ENCODE measurements at places on chromosomes 3 and 15.

DNA sequence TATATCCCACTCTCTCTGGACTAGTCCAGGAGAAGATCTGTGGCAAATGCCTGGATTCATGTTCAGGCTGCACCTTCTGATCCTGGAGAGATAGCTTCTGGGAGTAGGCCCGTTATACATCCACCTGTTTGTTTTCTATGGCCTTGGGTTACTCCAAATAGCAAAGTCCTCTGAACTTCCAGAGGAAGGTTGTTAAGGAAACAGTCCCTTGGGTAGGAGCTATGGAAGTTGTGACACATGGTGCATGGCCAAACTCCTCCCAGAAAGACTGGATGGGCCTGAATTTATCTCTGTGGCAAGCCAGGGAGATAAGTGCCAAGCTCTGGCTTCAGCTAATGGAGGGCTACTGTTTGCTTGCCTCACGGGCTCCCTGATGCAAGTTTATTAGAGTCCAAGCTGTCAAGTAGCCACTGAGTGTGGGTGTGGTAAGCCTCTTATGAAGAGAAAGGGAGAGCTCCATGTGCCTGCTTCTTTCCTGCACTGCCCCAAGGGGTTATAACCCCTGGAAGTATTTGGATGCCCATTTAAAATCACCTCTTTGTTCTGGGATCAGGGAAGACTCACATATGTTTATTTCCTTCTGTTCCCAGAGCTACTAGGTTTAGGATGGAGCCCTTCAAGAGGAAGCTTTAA is 328.7 kb upstream of the ATP11B start:
- no peak for DNase-seq

- no peak for DNase-seq
These were observed 67.8 kb upstream of the ITGA11 start for GRCh38 chr15:68499620-68500312.

DNA sequence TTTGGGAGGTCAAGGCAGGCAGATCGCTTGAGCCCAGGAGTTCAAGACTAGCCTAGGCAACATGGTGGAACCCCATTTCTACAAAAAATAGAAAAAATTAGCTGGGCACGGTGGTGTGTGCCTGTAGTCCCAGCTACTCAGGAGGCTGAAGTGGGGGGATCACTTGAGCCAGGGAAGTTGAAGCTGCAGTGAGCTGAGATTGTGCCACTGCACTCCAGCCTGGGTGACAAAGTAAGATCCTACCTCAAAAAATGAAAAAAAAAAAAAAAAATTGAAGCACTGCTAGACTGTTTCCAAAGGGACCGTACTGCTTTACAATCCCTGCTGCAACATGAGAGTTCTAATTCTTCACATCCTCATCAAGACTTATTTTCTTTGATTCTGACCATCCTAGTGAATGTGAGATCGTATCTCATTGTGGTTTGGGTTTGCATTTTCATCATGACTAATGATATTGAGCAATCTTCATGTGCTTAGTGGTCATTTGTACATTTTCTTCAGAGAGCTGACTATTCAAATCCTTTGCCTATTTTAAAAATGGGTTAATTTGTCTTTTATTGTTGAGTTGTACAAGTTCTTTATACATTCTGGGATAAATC is 10.8 kb downstream of the CMTM8 start:
- no peak for DNase-seq

GRCh38 chr3:153963012-153963411 is 158.2 kb upstream of the ARHGEF26 start:
- DNase-seq = no peak

GRCh38 chr3:38343797-38344594 is 2.6 kb upstream of the XYLB start:
- DNase-seq = no peak

DNA sequence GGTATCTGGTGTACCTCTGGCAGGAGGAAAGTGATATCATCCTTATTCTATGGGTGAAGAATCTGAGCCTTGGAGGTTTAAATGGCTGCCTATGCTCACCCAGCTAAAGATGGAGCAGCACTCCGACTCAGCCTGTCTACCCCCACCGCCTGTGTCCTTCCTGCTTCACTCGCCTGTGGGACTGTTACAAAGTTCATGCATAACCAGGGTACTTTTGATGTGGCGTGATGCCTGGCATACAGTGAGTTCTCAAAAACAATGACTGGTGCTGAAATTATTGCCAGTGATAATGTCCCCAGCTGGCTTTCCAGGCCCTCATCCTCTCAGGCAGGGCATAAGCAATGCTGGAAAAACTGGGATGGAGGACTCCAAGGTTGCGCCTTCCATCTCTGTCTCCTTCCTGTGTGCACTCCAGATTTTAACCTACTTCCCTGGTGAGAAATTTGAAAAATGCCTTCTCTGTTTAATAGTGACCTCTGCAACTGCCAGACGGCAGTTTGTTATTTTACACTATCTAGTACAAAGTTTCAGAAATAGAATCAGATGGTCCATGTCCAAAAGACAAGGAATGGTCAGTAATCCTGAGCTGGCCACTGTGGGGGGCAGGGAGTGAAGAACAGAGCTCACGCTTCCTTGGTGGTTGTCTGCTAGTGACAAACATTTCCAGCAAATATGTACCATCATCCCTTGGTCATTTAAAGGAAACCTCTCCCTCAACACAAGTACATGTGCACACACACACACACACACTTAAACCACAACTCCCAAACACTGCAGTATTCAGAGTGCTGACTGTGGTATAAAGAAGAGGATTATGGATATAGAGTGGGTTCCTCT is 86.5 kb upstream of the NMNAT3 start:
- no peak for DNase-seq

DNA sequence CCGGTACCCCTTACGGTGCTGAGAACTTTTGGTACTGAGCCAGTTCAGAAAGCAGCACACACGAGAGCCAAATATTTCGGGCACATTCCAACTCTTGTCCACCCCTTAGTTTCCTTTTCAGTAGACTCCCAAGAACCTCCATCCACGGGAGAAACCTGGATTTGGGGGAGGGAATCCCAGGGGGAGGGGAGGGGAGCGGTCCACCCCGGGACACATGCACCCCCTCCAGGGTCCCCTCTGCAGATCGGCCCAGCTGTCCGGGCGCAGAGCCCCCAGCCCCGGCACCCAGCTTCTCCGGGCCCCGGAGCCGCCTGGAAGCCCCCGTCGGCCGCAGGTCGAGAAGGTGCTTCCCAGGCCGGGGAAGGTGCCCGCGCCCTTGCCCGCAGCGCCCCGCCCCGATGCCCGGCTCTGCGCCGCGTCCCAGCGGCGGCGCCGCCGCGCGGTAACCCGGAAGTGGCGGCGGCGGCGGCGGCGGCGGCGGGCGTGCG is 455 bp upstream of the ABHD17C start:
- DNase-seq = no peak

GRCh38 chr15:101307897-101308603 is 13.0 kb upstream of the SNRPA1 start:
- DNase-seq = no peak

- no peak for DNase-seq
These were observed 556.3 kb upstream of the TBL1XR1 start for GRCh38 chr3:177753451-177754155.

DNA sequence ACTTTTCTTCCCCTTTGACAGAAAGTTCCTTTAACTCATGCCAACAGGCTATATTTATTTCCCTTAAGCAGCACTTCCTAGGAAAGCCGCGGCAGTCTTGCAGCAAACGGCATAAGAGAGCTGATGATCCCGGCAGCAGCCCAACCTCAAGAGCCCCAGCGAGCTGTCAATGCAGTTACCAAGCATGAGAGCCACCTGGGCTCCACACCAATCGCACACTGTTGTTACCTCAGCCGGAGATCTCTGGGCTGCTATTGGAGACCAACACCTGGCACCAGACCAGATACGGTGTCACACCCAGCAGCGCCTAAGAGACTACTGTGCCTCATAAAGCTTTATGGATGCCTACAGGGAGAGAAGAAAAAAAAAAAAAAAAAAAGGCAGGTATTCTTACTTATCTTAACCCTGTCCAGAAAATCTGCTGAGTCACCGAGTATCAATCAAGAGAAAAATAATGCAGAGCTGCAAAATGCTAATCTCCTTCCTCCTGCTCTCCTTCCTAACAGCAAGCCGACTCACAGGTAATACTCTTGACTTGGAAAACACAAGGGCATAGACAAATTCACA is 11.7 kb downstream of the ABCC5 start:
- DNase-seq = no peak

GRCh38 chr15:53808058-53808706 is 48.7 kb upstream of the WDR72 start:
- DNase-seq = no peak

DNA sequence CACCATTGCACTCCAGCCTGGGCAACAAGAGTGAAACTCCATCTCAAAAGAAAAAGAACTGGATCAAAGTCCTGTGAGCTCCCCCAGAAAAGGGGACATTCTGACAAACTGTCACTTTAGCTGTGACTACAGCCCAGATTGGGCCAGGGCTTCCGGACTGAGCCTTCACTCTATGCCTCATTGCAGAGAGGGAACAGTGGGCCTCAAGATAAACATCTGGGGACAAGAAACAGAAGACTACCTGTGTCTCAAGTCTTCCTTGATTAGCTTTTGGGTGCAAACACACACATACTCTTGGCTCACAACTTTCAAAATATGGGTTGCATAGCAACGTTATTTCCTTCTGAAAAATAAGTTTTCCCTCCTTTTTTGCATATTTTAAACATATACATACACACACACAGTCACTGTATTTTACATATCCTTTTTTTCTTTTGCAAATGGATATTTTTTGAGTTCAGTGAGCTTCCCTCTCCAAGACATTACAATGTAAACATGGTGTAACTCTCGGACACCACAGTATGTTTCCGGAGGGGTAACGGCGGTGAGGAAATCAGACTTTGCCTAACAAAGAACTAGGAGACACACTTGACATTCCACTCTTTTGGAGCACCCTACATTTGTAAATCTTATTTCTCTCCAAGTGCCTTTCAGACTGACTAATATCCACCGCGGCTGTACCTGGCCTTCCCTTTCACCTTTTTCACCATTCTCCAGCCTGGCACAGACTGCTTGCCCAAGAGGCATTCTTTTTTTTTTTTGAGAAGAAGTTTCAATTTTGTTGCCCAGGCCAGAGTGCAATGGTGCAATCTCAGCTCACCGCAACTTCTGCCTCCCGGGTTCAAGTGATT is 3.5 kb downstream of the TKT start:
- DNase-seq = no peak

DNA sequence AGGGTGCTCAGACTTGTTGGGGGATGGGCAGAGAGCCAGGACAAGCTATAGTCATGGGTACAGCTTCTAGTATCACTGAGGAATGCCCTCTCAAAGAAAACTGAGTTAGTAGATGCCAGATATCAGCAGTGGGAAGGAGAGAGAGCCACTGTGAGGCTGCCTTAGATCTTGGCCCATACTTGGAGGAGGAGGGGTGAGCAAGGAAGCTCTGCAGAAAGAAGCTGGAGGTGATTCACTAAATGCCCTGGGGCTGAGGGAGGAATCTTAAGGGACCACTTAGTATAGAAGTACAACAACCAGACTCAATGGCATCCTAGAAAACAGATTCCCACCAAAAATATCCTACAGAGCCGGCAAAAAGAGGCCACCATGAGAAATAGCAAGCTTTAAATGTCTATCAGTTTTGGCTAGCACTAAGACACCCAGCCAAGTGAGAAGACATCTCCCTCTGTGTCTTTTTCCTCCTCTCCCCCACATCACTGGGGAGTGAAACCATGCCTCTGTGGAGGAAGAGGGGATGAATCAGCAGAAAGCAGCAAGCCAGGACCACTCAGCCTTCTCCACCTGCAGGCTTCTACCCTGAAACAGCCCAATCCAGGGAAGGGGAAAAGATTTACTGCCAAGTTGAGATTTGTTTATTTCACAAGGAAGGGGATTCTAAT is 282.5 kb upstream of the STT3B start:
- DNase-seq = no peak

DNA sequence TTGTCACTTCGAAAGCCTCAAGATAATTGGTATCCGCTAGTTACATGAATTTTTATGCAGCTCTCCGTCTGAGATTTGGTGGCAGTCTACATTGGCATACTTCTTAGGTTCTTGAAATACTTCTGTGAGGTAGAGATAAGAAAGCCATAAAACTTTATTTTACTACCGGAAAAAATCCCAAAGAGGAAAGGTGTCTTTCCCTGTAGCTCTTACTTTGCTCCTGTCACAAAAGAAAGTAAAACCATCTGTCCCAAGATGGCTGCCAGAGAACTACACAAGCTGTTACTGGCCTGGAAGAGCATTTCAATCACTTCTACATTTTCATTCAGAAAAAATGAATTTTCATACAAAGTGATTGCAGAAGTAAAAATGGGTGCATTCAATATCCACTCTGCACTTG is 214.8 kb upstream of the ST8SIA2 start:
- DNase-seq = no peak

- DNase-seq = no peak
These were observed 405.3 kb downstream of the VPS13C start for GRCh38 chr15:61654918-61655317.

DNA sequence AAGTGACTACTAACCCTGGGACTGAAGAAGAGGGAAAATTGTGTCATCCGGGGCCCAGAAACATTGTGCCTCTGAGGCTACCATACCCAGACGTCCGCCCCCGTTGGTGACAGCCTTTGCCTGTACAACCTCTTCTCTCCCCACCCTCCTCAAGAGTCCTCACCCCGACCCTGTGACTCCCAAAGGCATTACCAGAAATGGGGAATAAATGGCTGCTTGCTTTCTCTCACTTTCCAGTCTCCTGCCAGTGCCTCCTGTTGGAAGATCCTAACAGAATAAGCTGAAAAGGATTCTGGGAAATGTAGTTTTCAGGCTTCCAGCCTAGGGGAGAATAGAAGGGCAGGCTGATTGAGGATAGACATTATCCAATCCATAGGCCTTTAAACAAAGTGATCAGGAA is 30.8 kb upstream of the SLC25A36 start:
- no peak for DNase-seq

GRCh38 chr15:66955871-66956585 is 109.4 kb upstream of the SMAD3 start:
- DNase-seq = no peak

- DNase-seq = no peak
These were observed 12.5 kb downstream of the PCOLCE2 start for GRCh38 chr3:142876417-142876816.

DNA sequence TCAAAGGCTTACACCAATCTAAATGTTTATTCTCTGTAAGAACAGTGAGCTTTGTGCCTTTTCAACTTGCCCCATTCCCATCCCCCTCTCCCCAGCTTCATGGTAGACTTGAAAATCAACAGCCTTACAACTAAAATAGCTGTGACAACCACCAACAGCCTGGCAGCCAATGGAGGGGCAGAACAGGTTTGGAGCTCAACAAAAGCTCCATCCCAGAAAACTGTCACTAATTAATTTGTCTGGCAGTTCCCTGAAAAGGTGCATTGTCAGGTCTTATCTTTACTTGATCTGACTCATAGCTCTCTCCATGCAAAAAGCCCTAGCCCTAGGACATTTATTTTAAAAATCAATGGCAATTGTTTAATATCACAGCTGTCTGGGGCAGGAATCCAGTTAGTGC is 22.6 kb downstream of the MTHFS start:
- no peak for DNase-seq

DNA sequence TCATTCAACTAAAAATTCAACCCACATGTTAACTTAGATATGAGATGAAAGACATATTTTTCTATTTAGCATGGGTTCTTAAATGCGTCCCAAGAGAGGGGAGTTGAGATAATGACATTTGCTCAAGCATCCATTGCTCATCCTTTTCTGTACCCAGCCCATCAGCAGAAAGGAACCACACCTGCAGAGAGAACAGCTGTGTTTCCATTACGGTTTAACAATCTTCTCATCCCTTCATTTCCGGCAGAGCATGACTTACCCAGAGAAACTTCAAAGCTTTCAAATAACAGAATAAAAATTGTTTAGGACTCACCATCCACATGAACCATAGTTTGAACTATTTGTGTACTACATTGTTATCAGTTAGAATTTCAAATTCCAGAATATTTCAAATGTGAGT is 113.1 kb downstream of the TGFBR2 start:
- no peak for DNase-seq

- no peak for DNase-seq
These were observed 69.6 kb upstream of the STRIT1 start for GRCh38 chr3:155362808-155363689.

Data from stimulated activated CD4-positive, alpha-beta T cell treated with anti-CD3 and anti-CD28 coated beads, Interleukin-1b, Interleukin-23, amount 100 ng/mL, for 1 hour (primary cell).